ENCODE measurements at places on chromosomes 16 and 17.

- H3K27ac ChIP-seq = no peak overlapping the region
- no peaks in the 10 kb centered on the region for H3K4me1 ChIP-seq
- H3K4me3 ChIP-seq = no peak overlapping the region
- peak; percentile 37 for DNase-seq
Observed at GRCh38 chr17:29369831-29370735, 20.1 kb upstream of the TAOK1 start.

DNA sequence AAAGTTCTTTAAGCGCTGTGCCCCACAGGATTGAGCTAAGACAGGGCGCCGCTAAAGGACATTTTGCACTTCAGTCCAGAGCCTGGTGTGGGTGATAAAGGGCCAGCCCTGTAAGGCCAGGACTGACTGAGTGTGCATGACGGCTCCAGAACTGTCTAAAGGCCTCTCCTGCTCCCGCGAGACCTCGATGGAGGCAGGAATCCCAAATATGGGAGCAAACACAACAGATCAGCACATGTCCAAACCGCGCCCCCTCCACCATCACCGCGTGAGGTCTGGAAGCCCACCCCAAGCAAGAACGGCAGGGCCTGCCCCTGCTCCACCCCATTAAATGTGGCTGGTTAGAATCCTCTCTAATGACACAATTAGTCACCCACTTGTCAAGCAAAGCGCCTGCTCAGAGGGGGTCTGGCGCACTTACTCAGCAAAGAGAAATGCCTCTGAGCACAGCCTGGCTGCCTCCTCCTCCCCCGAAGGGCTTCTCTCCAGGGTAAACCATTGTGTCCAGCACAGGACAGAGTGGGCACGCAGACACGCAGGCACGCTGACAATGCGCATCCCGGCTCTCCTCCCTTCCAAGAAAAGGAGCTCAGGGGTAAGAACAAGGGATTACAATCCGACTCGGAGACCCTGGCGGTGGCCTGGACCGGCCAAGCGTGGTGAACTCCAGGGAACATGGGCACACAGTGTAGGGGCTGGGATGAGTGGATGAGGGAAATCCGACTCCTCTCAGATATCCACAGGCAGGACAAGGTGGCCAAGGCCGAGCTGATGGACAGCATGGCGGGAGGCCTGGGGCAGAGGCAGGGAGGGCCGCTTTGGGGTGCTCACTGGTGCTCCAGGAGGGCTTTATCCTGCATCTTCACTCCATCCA, 1.5 kb downstream of the MXRA7 start:
- H3K27ac ChIP-seq = peak overlapping the region; percentile 60
- H3K4me1 ChIP-seq = peaks cover 24% of the 10 kb centered on the region
- H3K27me3 ChIP-seq = no peaks in the 10 kb centered on the region
- peak overlapping the region; percentile 73 for H3K4me3 ChIP-seq

GRCh38 chr17:72444517-72445054, 323.8 kb downstream of the SOX9 start:
- H3K27ac ChIP-seq = no peak overlapping the region
- no peak for DNase-seq
- peaks cover 6% of the 10 kb centered on the region for H3K36me3 ChIP-seq
- H3K4me1 ChIP-seq = no peaks in the 10 kb centered on the region
- H3K27me3 ChIP-seq = peaks cover 5% of the 10 kb centered on the region

GRCh38 chr17:45353043-45353442, 36.2 kb upstream of the MAP3K14 start:
- H3K27me3 ChIP-seq = no peaks in the 10 kb centered on the region
- no peak overlapping the region for H3K27ac ChIP-seq
- no peak overlapping the region for H3K4me3 ChIP-seq
- peaks cover 3% of the 10 kb centered on the region for H3K36me3 ChIP-seq
- no peak for DNase-seq

- peaks cover 67% of the 10 kb centered on the region for H3K27me3 ChIP-seq
- no peaks in the 10 kb centered on the region for H3K4me1 ChIP-seq
- H3K4me3 ChIP-seq = no peak overlapping the region
- H3K27ac ChIP-seq = no peak overlapping the region
- DNase-seq = no peak
Observed at GRCh38 chr17:28509789-28510188, 3.6 kb downstream of the FOXN1 start.

- H3K4me3 ChIP-seq = no peak overlapping the region
- peaks cover 16% of the 10 kb centered on the region for H3K36me3 ChIP-seq
- no peak for DNase-seq
Observed at GRCh38 chr17:2190014-2190413, 113.6 kb downstream of the SMG6 start.

DNA sequence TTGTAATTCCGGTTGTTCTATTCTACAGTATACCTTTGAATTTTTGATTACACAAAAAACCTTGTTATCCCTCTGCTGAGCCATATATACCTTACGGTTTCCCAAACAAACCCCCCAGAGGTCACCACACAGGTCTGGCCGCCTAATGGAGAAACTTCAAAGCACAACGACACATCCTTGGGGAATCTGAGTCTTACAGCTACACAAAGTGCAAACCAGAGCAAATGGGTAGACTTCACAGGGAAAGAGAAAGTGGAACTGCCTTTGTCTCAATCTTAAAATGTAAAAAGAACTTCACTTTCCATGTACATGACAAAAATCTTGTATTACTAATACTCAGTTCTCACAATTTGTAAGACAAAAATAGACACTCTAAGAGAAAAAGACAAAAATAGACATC, 2.7 kb downstream of the FBXO31 start:
- peaks cover 57% of the 10 kb centered on the region for H3K4me1 ChIP-seq
- H3K36me3 ChIP-seq = peaks cover 36% of the 10 kb centered on the region
- H3K27ac ChIP-seq = peak overlapping the region; percentile 38
- H3K27me3 ChIP-seq = no peaks in the 10 kb centered on the region
- DNase-seq = no peak

Data from effector memory CD8-positive, alpha-beta T cell (primary cell).